ENCODE measurements at places on chromosomes 2 and 18.

DNA sequence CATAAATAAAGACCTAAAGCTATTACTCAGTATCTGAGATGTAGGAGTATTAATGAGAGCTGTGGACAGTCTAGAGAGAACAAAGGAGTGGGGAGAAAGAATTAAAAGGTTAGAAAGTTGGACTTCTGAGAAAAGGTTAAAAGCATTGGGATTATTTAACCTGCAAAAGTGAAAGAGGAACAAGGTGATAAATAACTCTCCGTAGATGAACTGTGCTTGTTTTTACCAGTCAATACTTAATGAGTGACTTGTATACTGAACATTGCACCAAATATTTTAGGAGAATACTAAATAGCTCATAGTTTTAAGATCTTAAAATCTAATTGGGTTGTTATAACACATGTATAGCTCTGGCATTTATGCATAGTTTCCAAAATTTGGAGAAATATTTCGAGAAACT lies 137.5 kb downstream of the GPD2 start:
- DNase-seq, result no peak

DNA sequence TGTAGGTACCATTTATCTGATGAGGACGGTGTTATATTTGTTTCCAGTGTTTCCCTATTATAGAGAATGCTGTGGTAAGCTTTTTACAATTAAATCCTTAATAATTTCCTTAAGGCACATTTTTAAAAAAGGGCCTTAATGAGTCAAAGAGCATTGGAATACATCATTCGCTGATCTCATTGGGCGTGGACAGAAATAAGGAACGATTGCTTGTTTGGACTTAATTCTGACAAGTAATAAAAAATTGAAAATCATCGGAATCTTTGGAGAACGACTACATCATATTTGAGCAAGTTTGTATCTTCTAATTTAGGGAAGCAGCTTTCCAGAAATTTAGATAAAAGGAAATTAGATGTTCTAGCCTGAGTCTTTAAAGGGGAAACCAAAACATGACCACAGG lies 11.3 kb downstream of the AGPS start:
- DNase-seq, result no peak

DNA sequence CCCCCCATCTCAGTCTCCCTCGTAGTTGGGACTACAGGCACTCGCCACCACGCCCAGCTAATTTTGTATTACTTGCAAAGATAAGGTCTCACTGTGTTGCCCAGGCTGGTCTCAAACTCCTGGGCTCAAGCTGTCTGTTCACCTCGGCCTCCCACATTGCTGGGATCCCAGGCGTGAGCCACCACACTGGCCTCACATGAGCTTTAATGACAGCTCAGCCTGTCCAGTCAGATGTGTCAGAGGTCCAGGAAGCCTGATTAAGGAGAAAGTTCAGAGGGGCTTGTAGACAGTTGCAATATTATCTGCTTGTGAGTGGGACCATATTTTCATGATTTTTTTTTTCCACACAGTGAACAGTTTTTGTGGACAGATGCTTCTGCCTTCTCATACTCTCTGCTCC lies 82.0 kb downstream of the LIMS1 start:
- DNase-seq, result no peak

DNA sequence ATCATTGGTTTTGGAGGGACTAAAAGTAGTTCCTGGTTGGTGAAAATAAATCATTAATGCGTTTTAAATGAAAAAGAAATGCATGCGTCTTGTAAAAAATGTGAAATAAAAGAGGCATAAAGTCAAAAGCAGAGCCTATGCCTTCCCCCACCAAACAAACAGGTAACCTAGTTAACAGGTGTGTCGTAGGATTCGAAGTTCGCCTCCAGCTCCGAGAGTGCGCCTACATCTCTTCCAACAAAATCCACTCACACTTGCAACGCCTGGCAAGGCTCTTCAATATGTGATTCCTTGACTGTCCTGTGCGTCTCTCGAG lies 677 bp upstream of the SMAD4 start:
- DNase-seq, result no peak

- DNase-seq, result no peak
Measured at GRCh38 chr2:172373766-172374165, 53.6 kb upstream of the ITGA6 start.

- DNase-seq, result no peak
Measured at GRCh38 chr2:102030855-102031527, 39.2 kb downstream of the IL1R2 start.

- DNase-seq, result no peak
Measured at GRCh38 chr2:84879584-84880394, 1.1 kb downstream of the TRABD2A start.

DNA sequence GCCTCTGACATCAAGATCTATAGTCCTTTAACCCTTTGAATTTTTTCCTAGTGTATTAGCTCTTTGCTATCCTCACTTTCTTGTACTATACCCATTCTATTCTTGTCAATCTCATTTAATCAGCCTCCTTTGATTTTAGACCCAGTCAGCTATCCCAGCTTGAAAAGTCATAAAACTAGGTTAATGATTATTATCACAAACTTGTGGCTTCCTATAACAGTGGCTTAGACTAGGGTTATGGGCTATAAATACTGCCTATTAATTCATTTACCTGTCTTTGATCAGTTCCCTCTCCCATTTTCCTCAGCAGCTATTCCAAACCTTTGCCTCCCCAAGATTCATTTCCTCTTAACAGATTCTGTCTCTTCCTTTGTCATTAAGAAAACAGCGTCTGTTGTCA lies 174.8 kb downstream of the UBR3 start:
- DNase-seq, result no peak

GRCh38 chr2:11582862-11583752 lies 49.3 kb downstream of the GREB1 start:
- DNase-seq, result peak; percentile 73

DNA sequence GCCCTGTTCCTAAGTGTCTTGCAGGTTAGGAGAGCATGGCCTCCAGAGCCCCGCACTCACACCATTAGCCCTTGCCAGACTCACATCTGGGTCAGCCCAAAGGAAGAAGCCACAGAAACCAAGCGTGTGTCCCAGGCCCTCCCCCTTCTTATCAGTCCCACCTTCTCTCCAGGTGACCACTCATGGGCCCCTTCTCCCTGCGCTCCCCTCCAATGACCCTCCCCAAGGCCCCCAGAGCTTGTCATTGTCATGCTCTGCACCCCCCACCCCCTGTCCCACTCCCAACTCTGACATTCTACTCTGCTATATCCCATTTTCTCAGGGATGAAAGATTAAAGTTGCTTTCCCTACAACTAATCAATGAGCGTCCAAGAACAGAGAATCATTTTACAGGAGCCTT lies 30.1 kb downstream of the CAPN14 start:
- no peak for DNase-seq

- DNase-seq, result peak; percentile 86
Measured at GRCh38 chr2:85470850-85471800, 52.6 kb downstream of the SH2D6 start.

DNA sequence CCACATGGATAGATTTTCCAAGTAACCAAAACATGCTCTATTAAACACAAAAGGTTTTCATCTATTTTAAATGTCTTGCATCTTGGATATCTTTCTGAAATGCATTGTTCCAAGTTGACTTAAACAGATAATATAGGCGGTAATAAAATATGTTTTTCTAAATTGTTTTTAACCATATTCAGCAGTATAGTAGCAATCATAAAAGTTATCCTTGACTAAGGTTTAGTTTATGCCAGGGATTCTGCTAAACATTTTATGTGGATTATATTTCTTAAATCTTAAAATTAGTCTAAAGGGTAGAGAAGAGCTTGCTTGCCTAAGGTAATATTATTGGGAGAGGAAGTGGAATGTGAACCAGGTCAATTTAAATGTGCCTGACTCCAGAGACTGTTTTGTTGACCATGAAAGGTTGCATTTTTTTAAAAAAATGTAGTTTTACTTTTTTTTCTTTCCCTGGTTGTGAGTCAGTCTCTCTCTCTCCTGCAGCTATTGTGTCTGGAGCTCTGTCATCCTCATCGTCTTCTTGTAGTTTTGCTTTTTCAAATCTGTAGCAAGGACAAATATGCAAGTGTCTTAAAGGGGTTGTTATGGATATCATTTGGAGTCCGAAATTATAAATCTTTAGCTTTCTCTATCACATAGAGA lies 309.1 kb upstream of the COL3A1 start:
- no peak for DNase-seq

- DNase-seq, result no peak
Measured at GRCh38 chr18:34357944-34358580, 133.3 kb upstream of the NOL4 start.

GRCh38 chr2:237729681-237730475 lies 68.7 kb upstream of the RBM44 start:
- no peak for DNase-seq

DNA sequence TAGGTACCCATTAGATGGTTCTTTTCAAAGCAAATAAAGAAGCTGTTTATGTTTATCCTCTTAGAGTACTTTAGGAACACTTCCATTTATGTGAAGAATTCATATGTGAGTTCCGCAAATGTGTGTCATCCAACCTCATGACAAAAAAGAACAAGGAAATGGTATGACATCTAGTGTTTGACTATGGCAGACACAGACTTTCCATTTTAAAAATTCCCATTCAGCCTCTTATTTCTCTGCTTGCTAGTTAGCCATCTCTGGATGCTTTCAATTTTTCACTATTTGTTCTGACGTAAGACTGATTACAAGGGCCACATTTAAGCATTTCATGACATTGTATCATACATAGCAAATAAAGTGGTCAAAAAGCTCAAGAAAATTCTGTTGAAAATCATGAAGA lies 103.0 kb downstream of the ZAP70 start:
- DNase-seq, result no peak

DNA sequence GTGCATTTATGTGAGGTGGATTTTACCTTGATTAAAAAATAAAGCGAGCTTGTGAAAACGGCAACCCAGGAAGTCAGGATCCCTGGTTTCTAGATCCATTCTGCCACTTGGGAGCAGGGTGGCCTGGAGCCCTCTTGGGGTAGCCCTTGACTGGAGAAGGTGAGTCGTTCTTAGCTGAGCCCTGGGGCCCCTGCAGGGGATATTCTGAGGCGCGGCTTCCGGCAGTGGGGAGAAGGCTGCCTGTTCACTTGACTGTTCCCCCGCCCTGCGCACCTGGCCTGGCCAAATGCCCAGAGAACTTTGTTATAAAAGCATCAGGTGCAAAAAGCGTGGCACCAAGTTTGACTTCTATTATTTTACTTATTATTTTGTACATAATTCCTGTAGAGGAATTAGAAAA lies 221.9 kb downstream of the DYSF start:
- peak; percentile 43 for DNase-seq

DNA sequence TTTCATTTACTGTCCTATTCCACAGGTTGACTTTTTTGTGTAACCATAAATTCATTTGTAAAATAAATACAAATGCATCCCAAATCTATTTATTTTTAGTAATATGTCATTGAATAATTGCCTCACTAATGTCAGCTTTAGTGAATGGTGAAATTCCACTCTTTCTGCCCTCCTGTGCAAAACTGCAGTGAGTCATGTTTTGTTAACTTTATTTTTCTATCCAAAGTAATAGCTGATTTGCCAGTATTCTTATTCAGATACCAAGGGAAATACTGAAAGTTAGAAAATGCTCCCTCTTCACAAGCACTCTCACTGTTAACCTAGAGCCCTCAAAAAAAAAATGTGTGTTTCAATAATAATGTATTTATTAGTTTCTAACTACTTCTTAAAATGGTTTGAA lies 322.8 kb downstream of the RIT2 start:
- DNase-seq, result no peak

- DNase-seq, result no peak
Measured at GRCh38 chr2:177256695-177257094, 7.8 kb downstream of the NFE2L2 start.

DNA sequence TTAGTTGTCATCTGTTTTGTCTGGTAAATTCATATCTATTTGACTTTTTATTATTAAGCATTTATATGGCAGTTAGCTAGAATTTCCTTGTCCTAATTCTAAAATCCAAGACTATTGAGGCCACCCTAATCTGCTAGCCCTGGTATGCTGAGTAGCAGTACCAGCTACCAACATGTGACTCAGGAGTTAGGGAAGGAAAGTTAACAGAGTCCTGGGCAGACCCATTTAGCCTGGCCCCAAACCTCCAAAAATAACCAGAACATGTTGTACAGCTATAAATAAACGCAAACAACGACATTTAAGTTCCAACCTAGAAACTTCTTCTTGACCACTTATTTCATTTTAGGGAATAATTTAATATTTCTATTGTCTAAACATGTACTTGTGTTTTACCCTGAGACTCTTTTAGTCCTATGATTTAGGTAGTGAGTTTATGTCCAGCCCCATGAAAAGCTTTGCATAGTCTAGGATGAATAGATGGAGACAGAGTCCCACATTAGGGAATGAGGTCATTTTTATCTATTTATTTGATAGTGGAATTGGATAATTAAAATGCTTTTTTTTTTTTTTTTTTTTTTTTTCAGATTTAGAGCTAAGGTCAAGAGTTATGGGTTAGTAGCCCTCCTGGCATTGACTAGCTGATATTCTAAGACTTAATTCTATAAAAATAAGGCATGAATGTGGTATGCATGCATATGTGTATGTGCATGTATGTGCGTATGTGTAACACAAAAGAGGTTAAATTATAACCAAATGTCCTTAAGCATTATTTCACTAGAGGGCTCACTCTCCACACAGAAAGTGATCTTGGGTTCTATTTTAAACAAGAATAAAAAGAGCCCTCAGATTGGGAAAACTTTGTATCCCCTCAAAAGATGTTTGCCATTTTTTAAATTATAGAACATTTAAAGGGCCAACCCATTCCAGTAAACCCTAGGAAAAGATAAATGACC lies 160.1 kb upstream of the MAPRE2 start:
- DNase-seq, result no peak

DNA sequence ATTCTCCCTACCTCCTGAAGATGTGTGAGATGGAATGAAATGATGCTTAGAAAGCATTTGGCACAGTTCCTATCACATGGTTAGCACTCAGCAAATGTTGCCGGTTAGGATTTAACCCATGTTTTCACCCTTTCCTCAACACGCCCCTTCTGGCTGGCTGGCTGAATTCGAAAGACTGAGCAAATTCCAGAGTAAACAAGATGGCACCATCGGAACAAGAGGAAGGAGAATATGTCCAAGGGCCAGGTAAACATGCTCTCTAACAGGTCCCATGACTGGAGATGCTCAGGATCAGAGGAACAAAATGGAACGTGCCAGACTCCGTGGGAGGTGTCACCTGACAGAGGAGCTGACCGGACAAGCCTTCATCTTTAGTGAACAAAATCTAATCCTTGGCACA lies 145.6 kb downstream of the ANKRD44 start:
- DNase-seq, result no peak

GRCh38 chr2:16034151-16034974 lies 94.0 kb downstream of the MYCN start:
- no peak for DNase-seq

- no peak for DNase-seq
Measured at GRCh38 chr2:177641331-177641730, 248.8 kb downstream of the AGPS start.

DNA sequence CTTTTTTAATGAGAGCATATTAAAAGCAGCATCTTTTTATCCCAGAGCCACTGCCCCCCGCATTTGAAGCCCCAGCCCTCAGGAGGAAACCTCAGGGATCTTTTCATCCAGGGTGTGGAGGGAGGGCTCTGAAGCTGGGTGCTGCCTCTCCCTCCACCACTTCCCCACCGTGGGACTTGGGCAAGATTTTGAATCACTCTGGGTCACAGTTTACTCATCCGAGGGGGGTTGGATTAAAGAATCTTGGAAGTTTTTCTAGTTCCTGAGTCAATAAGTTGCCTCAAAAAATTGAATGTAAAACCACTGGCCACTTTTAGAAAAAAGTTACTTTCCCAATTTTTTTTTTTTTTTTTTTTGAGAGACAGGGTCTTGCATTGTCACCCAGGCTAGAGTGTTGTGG lies 62.0 kb upstream of the ANKRD44 start:
- no peak for DNase-seq
